Amniotic epithelial cell (primary cell): ENCODE measurements at places on chromosomes 6 and 20.

DNA sequence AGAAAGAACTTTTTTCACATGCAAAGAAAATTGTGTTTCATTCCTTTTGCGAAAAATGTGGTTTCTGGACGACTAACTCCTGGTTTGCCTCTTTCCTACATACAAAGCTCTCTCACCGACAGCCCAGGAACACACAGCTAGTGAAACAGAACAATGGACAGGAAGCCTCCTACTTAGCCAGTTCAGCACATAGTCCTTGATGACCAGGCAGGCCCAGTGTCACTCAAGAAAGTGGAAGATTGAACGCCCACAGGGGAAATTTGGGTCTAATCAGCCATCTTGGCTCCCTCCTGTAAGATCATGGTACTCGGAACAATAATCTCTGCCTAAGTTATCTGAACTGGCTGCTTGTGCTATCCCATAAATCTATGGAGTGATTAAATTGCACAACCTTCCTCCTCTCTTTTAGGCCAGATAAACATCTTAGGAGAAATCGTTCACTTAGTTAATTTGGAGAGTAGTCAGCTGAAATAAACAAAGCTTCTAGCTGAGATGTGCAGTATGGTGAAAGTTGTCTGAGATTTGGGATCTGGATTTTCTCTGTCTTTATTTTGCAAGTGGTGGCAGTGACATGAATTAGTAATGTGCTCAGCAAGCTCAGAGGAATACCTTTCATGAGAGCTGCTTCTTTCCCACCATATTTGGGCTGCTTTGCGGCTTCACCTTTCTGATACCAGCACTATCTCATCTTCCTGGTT, 147.0 kb downstream of the MTFR2 start:
- peak; percentile 97 for DNase-seq

DNA sequence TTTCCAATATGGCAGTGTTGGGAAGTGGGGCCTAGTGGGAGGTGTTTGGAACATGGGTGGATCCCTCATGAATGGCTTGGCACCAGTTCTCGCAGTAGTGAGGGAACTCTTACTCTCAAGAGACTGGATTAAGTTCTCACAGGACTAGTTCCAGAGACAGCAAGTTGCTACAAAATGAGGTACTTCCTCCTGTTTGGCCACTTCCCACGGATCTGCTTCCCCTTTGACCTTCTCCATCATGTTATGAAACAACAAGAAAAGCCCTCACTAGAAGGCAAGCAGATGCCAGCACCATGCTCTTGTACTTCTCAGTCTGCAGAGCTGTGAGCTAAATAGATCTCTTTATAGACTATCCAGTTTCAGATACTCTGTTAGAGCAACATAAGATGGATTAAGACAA, 3.1 kb downstream of the RSPH3 start:
- DNase-seq = no peak

DNA sequence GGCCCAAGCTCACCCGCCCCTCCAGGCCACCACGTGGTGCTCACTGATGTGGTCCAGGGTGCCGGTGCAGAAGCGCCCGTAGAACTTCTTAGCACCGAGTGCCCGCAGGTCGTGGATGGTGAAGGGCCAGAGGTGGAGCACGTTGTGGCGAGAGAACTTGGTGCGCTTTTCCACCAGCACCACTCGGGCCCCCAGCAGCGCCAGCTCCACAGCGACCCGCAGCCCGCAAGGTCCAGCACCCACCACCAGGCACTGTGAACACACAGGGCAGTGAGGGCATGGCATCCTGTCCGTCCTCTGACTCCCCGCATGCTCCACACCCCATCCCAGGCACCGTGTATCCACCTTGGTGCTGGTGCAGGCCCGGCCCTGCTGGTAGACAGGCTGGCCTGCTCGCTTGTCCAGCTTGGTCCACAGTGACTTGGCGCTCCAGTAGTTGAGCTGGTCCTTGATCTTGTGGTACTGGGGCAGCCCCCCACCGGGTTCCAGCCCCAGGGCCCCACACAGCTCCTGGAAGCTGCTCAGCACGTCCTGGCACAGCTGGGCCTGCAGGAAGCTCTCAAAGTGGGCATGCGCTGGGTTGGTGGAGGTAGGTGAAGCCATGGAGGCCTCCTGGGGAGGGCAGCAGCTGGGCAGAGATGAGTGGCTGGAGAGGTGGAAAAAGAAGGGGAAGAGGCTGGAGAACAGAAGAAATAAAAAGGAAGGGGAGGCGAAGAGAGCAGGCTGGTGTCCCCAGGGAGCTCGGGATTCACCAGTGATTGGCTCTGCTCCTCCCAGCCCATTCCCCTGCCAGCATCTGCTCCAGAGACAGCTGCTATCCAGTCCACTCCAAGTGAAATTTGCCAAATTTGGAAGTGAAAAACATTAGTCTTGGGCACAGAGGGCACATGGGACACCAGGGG, 1.7 kb downstream of the MICAL1 start:
- no peak for DNase-seq

DNA sequence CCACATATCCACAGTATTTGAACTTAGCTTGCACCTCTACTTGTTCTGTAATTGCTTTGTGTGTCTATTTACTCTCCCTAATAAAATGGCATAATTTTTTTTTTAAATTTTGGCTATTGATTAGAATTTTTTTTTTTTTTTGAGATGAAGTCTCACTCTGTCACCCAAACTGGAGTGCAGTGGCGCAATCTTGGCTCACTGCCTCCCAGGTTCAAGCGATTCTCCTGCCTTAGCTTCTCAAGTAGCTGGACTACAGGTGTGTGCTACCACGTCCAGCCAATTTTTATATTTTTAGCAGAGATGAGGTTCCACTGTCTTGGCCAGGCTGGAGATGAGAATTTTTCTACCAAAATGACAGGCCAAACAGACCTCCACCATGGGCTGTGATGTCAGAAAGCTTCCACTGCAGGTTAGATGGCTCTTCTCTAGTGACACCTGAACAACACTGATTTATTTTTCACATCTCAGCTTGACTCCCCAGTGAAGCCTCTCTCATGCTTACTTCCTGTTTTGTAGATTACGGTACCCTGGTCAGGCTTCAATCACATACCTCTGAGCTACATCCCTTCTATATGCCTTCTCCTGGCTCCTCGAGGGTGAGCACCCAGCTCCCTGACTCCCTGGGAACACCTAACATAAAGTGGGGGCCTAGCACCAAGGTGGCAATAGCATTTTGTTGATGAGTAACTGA, 112.8 kb downstream of the ARHGAP18 start:
- DNase-seq = no peak

DNA sequence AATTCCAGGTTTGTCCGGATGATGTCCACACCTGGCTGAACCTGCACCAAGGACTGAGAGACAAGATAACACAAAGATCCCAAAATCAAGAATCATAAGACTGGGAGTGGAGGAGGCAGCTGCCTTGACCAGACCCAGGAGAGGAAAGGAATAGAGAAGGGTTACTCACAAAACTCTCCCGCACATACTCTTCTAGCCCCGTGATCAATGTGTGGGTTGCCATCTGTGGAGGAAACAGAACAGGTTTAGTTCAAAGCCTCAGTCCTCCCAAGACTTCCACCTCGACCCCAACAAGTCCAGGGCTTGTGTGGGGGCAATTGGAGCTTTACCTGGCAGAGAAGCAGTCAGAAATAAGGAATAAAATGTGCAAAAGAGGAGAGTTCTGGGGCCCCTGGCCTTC, 11.1 kb downstream of the BAG6 start:
- no peak for DNase-seq

GRCh38 chr6:110400208-110400607, 15.2 kb downstream of the DDO start:
- DNase-seq = no peak

- no peak for DNase-seq
Measured at GRCh38 chr6:33430334-33430733, 10.5 kb downstream of the SYNGAP1 start.

GRCh38 chr6:47465117-47465516, 12.5 kb upstream of the CD2AP start:
- DNase-seq = no peak

GRCh38 chr20:43666376-43667328, at the start of gene MYBL2:
MYBL2 (plus strand) TSS chr20:43667114; CDS start chr20:43667284, 170 bp downstream.
- DNase-seq = peak; percentile 41

GRCh38 chr6:11043378-11043960, 636 bp downstream of the ELOVL2 start:
- DNase-seq = peak; percentile 39

DNA sequence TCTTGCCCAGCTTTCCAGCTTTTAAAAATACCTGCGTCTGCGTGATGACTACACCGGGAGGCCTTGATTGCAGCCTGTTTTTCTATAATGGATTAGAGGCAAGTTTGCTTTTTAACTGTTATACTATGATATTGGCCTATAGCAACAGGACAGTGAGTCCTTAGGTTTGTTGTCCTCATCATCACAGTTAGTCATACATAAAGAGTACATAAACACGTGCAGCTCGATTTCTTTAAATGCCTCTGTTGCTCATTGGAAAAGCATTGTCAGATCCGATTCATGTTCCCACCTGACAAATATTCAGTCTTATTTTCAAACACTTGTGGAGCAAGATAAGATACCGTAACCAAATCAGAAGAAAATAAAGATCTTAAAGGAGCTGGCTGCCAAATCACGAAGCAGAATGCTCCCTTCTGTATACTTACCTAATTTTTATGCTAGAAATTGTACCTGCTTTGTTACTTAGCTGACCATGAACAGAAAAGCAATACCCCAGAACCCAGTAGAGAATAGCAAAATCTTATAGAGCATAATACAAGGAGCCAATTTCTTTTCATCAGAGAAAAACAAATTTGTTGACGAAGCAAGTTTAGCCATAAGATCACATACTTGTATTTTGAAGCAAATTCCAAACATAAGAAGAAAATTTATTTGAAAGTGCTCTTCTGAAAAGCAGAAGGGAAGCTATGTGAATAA, 100.4 kb downstream of the TMEM200A start:
- DNase-seq = peak; percentile 48

DNA sequence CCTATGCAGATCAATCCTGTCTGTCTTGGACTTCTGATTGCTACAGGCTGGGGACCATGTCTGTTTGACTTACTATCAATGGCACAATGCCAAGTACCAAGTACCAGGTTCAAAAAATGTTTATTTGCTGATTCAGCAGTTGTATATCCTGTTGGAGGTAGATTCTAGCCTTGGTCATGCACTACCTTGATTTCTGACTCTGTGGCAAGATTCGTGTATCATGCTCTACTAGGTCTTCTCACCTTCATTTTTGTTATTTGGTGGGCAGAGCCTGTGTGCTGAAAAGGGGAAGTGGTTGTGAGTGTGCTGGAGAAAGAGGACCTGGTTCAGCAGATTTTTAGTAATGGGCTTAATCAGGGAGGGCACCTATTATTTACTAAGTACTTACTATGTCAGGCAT, 192.4 kb upstream of the MYLIP start:
- DNase-seq = no peak

DNA sequence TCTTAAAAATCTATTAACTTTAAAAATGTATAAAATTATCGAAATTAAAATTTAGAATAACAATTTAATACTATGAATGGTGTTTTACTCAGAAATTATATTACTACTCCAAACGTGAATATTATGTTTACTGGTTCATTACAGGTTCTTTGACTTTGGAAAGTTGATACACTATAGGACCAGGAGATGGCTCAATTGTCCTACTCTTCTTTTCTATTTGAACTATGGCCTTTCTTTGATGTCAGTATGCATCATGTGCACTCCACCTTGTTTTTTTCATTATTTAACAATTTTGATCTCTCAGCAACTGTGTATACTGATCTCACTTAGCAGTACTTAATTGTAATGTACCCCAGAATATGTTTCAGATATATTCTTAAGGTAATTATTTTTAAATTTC, 391.5 kb upstream of the MANEA start:
- no peak for DNase-seq

DNA sequence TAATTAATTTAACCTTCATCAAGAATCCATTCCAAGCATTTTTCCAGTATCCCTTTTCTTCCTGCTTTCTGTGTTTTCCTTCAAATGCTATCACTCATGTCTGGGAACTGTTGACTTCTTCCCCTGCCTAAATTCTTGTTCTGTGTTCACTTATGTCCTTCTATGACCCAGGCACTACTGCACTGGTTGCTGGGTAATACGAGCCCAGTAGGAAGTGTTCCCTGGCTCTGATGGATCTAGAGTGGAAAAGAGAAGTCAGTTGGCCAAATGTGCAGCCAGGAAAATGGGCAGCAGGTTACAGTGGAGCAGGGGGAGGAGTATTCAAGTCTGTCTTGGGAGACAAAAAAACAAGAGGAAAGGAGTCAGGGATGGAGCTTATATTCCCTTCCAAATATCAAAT, 7.1 kb downstream of the OVOL2 start:
- no peak for DNase-seq

DNA sequence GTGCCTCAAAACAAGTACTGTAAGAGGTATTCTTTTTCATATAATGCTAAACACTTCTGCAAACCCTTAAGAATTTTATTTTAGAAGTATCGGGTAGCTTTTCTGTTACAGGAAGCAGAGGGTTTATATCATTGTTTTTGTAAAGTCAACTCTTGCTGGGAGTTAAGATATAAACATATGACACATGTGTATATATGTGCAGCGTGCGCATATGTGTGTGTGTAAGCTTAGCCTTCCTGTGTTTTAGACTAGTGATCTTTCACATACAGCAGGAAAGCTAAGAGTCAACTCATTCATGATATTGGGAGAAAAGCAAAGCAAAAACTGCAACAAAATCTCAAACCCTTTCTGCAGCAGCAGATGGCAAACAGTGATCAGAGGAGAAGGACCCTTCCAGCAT, 102.4 kb downstream of the ARID1B start:
- no peak for DNase-seq

DNA sequence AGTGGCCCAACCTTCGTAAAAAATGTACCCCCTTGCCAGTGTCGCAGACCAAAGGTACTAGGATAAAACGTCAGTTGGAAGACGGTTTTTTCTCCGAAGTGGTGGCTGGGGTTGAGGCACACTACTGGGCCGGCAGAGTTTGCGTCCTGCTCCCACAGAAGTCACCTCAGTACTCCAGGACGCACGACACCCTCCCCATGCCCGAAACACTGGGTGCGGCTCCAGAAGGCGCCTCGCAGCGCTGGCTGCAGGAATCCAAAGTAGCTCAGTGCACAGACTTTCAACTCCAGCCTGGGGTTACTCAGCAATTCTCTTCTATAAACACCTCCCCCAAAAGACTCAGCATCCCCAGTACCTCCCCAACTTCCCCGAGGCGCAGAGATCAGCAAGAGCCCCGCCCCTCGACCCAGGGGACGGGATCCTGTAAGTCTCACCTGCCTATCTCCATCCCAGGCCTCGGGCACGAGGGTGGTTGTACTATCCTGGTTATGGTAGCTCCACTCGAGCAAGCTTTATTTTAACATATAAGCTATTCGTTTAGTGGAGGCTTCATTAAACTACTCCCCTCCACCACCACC, 88.2 kb downstream of the ZFP64 start:
- peak; percentile 18 for DNase-seq

DNA sequence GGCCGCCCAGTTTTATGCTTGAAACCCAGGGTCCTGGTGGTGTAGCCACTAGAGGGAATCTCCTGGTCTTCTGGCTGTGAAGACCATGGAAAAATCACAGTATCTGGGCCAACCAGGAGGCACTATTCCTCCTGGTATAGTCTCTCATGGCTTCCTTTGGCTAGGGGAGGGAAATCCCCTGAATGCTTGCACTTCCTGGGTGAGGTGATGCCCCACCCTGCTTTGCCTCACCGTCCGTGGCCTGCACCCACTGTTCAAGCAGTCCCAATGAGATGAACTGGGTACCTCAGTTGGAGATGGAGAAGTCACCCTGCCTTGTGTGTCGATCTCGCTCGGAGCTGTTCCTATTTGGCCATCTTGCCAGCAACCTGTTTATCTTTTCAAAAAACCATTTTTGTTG, 10.1 kb upstream of the ZNF337 start:
- no peak for DNase-seq
